ENCODE measurements at places on chromosomes 11 and 22.

GRCh38 chr11:36363361-36364268 lies 67.5 kb downstream of the PRR5L start:
- DNase-seq: no peak

- no peak for DNase-seq
Observed at GRCh38 chr11:108805030-108805429, 140.2 kb downstream of the DDX10 start.

- DNase-seq: no peak
Observed at GRCh38 chr11:19281041-19281440, 40.3 kb upstream of the E2F8 start.

GRCh38 chr22:39152511-39153219 lies at the start of gene CBX7:
TSS of gene CBX7 (minus strand) at chr22:39152680. CDS start at chr22:39152444, 236 bp downstream.
- peak; percentile 93 for DNase-seq

GRCh38 chr11:17506314-17506713 lies 29.7 kb upstream of the ABCC8 start:
- no peak for DNase-seq

- DNase-seq: no peak
Observed at GRCh38 chr11:26297189-26297975, 34.5 kb upstream of the ANO3 start.

GRCh38 chr11:8055091-8055835 lies 25.7 kb upstream of the TUB start:
- DNase-seq: no peak

- DNase-seq: no peak
Observed at GRCh38 chr11:34655335-34656008, 34.6 kb downstream of the EHF start.

GRCh38 chr22:32850157-32850556 lies 48.7 kb downstream of the TIMP3 start:
- no peak for DNase-seq

- DNase-seq: no peak
Observed at GRCh38 chr11:130523166-130523565, 74.7 kb downstream of the ADAMTS15 start.

GRCh38 chr11:1776331-1776851 lies 12.7 kb upstream of the CTSD start:
- DNase-seq: no peak

DNA sequence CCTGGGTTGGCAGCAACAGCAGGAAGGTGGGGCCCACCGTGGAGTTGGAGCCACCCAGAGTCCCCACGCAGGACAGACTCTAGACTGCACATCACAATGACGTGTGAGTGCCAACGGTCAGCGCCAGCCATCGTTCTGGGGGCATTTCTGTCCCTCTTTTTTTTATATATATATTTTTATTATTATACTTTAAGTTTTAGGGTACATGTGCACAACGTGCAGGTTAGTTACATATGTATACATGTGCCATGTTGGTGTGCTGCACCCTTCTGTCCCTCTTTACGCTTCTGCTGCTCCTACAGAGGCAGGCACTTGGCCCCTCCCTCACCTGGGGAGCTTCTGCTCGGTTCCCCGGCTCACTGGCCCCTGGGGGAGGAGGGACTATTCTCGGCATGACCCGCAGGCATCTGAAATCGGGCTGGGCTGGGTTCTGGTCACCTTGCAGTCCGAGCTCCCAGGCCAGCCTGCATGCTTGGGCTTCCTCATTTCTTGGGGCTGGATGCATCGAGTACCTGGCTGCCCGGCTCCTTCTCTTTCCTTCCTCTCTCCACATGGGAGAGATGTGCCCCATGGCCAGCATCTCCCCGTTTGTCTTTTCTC lies 787.4 kb downstream of the TBC1D22A start:
- no peak for DNase-seq

Measured in left colon (tissue), 2 donors.